ENCODE measurements at places on chromosomes 7 and 10.

DNA sequence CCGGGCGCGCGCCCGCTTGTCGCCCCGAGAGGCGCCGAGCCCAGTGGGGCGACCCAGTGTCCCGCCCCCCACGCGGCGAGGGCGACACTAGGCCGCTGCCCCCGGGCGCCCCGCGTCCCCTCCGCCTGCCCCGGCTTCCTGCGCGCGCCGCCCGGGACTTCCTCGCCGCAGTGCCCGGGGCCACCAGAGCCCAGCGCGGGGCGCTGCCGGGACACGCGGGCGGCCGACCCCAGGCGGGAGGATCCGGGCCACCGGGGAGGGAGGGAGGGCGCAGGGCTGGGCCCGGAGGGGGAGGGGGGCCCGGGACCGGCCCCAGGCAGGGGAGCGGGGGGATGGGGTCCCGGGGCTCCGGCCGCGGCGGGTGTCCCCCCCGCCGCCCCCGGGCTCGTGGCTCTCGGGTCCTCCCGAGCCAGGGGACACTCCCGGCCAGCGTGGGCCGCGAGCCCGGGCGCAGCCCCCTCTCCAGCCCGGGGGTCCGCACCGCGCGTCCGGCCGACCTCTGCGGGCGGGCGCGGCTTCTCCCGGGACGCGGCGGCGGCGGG, 435 bp upstream of the PWWP2B start:
- no peak for DNase-seq

- no peak for DNase-seq
Measured at GRCh38 chr7:132130497-132130896, 445.8 kb downstream of the PLXNA4 start.

- DNase-seq = no peak
Measured at GRCh38 chr10:30830315-30831230, 201.0 kb upstream of the LYZL2 start.

DNA sequence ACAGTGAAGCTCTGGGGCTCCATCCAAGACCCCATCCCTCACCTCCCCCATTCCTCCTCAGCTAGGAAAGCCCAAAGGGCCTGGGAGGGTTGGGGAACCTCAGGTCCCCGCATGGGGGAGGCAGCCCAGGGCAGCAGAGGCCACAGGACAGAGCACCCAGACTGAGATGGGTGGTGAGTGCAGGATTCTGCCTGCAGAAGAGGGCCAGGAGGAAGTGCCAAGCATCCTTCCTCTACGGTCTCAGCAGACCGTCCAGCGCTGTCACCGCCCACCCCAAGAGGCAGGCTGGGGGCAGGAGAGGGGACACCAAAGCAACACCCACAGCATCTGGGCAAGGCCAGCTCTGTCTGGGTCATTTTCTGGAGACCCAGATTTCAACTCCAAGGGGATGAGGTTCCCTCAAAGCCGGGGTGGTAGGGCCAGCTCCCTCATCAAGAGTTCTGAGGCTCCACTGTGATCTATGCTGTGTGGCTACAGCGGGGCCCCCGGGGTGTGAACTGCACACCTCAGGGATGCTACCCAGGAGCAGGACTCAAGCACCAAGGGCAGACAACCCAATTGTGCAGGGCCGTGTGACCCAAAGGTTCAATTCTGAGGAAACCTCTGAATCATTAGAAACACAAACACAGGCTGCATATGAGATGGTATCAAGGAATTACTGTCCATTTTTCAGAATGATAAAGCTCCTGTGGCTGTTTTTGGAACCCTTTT, 46.8 kb downstream of the CAMK2B start:
- DNase-seq = peak; percentile 44

- DNase-seq = no peak
Measured at GRCh38 chr7:3995187-3995586, 686.9 kb upstream of the FOXK1 start.

DNA sequence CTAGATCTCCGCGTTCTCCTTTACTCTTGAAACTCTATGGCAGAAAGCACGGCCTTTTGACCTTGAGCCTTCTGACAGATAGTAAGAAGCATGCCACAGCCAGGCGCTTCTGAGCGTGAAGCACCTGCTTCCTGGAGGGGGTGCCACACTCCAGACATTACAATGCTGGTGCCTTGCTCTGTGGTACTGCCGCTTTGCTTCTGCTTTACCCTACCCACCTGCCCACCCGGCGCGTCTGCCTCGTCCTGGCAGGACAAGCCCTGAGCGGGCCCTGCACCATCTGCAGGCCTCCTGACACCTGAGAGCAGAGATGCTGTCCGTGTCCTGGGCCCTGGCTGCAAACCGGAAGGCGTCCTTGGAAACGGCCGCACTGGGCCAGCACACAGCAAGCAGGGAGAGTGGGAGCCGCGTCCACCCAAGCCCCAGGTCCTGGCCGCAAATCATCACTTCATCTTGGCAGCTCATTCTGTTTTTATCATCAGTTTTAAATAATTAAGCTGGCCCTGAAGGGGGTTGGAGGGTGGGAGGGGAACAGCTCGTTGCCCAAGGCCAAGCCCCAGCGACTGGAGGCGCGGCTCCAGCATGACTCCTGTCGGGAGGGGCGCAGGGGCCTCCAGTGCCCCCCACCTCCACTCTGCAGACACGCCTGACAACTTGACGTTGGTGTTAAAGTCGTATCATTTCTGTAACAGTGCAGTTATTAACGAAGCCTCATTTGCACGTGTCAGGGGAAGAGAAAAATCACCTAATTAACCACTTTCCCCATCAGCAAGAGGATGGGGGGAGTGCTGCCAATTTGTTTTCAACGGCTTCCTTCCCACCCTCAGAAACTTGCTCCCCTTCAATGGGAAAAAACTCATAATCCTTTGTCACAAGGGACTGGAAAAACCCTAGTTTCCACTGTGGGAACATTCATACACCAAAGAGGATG, 132.2 kb downstream of the MAD1L1 start:
- no peak for DNase-seq

GRCh38 chr7:127908430-127909258, 122.6 kb downstream of the LRRC4 start:
- no peak for DNase-seq

- peak; percentile 51 for DNase-seq
Measured at GRCh38 chr7:149723082-149723767, 50.2 kb downstream of the ZNF467 start.

DNA sequence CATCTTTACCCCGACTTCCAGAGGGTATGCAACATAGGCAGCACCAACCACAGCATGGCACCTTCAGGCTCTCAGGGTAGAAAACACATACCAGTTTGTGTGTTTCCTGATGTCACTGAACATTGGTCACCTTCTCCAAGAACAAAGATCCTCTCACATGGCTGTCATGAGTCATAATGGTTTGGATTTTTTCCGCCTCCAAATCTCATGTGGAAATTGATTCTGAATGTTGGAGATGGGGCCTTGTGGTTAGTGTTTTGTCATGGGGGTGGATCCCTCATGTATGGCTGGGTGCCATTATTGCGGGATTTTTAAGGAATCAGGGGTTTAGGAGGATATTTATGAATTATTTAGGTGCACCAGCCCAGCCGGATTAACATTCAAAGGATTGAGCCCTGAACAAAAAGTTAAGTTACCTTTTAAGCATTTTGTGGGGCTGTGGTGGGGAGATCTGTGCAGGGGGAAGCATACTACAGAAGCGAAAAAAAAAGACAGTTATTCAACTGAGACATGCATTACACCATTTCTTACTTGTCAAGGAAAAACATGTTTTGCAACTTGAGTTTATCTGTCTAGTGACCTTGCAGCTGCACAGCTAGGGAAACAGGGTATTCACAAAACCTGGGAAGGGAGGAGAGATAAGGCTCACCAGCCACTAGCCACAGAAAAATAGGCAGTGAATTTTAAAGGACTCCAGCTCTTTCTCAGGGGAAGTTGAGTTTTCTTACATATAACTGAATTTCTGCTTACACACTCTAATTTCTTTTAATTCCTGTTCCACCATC, 774.1 kb upstream of the AUTS2 start:
- DNase-seq = no peak

GRCh38 chr7:141563956-141564623, 12.9 kb downstream of the AGK start:
- DNase-seq = no peak

DNA sequence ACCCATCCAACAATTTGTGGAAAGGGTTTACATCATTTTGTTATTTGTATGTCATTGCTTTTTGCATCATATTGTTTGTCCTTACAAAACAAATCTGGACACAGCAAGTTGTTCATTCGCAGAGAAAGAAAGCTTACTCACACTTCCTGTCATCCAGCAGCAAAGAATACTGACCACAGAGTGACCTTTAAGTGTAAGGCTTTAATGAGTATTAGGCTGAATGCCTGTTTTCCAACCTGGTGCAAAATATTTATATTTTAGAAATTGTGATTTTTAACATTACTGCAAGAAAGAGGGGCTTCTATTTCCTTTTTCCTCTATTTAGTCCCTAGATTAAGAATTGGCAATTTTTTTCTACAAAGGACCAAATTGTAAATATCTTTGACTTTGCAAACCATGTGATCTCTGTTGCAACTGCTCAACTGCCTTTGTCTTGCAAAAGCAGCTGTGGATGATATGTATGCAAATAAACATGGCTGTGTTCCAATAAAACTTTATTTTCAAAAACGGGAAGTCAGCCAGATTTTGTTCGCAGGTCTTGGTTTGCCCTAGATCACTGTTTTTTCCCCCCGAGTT, 27.8 kb upstream of the ITGB1 start:
- DNase-seq = no peak

DNA sequence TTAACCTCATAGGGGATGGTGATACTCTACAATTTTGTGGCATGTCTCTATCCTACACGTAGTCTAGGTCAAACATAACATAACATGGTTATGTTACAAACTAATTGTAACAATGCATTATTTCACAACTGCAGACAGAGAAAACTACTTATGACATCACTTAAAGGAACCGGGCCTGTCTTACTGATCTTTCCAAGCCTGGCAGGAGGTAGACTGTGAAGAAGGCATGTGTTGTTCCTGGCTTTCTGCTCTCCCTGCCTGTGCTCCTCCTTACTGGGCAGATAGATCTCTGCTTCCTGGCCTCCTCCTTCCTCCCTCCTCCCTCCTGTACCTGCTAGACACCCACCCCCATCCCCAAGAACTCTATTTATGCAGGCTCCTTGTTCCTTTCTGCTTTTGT, 5.4 kb downstream of the CACNB2 start:
- no peak for DNase-seq

GRCh38 chr7:122311734-122312450, 7.3 kb upstream of the FEZF1 start:
- no peak for DNase-seq

GRCh38 chr10:45581216-45581549, 91.4 kb downstream of the ZFAND4 start:
- no peak for DNase-seq

- no peak for DNase-seq
Measured at GRCh38 chr10:105837951-105838350, 1196.9 kb downstream of the SORCS3 start.

- DNase-seq = no peak
Measured at GRCh38 chr10:123043409-123043925, 34.7 kb downstream of the ACADSB start.

- no peak for DNase-seq
Measured at GRCh38 chr7:40544221-40544723, 409.5 kb downstream of the SUGCT start.

DNA sequence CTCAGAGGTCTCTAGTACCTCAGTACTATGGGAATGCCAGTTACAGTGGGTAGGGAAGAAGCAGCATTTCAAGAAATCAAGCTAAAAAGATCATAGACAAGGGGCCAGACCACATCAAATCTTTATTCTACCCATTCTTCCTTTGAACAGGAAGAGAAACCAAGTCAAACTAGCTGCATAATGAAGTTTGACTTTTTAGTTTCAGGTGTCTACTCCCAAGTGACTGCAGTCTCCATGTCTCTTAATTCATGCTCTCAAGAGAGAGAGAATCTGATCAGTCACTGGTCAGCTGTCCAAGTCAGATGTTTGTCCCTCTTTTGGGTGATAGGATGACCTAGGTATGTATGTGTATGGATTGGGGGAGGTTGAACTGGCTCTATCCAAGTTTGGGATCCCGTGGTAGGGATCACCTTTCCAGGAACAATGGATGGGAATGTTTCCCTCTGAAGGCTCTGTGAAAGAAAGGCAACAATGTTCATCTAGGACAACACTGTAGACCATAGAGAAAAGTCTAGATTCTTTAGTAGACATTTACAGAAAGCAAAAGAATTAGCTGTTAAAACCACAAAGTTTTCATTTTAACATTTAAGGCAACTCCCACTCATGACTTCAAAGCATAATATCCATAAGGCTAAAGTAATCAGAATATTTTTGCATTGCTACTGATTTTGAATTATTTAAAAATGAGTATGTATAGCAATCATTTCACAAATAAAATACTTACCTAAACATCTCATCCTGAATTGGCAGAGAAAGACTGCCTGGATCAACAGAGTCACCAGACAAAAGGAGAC, 30.1 kb upstream of the PRTFDC1 start:
- no peak for DNase-seq

GRCh38 chr7:81707966-81708365, 61.9 kb downstream of the HGF start:
- no peak for DNase-seq

DNA sequence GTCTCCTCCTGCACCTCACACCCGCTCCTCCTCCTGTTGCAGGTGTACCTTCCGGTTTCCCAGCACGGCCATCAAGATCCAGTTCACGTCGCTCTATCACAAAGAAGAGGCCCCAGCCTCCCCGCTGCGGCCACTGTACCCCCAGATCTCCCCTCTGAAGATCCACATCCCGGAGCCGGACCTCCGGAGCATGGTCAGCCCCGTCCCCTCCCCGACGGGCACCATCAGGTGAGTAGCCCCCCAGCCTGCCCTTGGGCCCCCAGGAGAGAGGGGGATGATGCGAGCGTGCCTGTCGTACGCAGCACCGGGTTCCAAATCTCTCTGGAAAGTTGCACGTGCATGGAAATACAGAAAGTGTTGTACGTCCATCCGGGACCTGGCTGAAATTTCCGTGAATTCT, 34.6 kb upstream of the AP5Z1 start:
- no peak for DNase-seq

DNA sequence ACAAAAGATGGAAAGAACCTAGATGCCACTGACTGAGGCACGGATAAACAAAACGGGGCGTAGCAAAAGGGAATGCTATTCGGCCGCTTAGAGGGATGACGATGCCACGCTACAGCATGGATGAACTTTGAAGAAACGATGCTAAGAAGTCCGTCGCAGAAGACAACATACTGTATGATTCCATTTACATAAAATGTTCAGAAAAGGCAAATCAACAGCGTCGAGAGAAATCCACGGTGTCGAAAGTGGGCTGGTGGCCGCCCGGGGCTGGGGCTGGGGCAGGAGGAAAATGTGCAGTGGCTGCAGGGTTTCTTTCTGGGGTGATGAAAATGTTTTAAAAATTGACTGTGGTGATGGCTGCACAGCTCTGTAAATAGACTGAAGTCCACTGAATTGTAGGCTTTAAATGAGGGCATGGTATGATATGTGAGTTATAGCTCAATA, 24.1 kb downstream of the GNA12 start:
- no peak for DNase-seq

- no peak for DNase-seq
Measured at GRCh38 chr7:28001896-28002295, 178.7 kb downstream of the JAZF1 start.

GRCh38 chr10:78578929-78579328, 489.8 kb upstream of the ZMIZ1 start:
- no peak for DNase-seq

- no peak for DNase-seq
Measured at GRCh38 chr10:37734971-37735370, 122.4 kb downstream of the ZNF248 start.

Measured in posterior vena cava (tissue), 2 donors.